ENCODE measurements at places on chromosomes 11 and 22.

GRCh38 chr11:134038897-134039470, 29.9 kb upstream of the JAM3 start:
- DNase-seq = no peak

- no peak for DNase-seq
Measured at GRCh38 chr11:67252831-67253239, 13.4 kb upstream of the GRK2 start.

DNA sequence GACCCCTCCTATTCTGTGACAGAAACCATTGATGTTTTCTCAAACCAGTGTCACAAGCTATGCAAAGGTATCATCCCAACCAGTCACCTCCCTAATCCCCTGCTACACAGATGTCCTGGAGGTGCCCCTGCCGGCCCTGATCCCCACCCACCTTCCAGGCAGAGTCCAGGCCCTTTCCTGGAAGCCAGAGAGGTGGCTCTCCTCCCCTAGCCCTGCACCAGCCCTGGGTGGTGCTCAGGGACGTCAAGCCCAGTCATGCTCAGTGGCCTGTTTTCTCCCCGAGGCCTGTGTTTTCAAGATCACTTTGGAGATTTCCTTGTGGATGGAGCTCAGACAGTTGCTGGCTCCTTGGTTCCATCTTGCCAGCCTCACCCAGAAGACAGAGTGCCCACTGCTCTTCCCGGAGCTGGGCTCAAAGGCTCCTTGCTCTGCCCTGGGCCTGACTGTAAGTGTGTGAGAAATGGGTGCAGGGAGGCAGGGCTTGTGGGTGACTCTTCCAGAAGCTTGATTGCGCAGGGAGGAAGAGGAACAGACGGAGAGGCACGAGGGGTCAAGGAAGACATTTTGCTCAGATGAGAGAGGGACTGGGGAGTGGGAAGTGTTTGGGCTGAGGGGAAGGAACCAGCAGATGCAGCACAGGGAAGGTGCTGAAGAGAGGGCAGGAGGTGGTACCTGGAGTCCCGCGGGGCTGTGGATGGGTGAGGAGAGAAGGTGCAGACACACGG, 11.3 kb downstream of the P2RY6 start:
- DNase-seq = no peak

DNA sequence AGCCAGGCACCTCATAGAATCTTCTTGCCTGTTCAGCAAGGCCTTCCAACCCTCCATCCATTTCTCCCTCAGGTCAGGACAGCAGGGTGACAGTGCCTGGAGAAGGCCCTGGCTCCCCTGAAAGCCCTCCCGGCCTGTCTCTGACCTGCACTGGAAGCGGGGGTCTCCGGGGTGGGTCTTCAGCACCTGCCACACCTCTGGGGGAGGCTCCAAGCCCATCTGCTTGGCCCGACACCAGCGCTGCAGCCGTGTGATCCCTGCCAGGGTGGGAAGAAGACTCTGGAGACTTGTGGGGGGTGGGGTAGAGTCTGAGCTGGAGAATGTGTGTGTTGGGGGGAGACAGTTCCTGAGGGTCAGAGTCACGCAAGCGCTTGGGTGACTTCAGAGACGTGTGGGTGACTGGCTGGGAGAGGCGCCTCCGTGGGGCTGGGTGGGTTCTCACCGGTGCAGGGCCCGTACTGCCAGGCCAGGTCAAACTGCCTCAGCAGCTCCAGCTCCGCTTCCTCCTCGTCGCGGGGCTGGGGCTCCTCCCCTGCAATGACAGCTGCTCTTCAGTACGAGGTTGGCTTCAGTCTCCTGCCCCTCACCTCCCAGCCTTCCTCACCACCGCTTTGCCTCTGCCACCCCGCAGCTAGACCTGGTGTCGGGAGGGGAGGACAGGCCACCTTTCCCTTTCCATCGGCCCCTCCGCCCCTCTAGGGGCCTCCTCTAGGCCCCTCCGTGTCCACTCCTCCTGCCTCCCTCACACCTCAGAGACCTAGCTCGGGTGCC, 615 bp downstream of the POLD4 start:
- DNase-seq = no peak

DNA sequence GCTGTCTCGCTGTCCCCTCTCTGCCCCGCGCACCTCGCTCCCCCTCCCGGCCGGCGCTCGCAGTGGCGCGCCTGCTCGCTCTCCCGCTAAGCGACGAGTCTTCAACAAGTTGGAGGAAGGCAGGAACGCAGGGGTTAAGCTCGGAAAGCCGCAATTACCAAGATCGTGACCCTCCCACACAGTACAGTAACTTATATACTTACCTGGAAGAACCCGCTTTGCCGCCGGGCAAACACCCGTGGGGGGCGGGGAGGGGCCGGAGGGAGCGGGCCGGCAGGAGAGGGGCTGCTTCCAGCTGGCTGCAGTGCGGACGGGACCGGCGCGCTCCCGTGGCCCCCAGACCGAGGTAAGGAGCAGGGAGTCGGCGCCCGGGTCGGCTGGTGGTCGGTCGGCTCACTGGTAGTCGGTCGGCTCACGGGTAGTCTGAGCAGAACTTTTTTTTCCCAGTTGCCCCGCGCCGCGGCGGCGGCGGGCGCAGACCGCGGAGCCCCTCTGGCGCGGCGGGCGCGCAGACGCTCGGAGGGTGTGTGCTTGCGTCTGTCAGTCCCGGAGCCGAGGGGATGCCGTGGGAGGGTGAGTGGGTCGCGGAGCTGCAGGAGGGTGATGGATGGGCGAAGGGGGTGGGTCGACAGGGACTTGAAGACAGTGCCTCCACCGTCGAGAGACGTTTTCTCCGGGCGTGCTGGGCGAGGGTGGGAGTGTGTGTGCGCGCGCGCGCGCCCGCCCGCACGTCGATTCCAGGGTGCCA, 101.2 kb upstream of the HSD17B12 start:
- DNase-seq = no peak

DNA sequence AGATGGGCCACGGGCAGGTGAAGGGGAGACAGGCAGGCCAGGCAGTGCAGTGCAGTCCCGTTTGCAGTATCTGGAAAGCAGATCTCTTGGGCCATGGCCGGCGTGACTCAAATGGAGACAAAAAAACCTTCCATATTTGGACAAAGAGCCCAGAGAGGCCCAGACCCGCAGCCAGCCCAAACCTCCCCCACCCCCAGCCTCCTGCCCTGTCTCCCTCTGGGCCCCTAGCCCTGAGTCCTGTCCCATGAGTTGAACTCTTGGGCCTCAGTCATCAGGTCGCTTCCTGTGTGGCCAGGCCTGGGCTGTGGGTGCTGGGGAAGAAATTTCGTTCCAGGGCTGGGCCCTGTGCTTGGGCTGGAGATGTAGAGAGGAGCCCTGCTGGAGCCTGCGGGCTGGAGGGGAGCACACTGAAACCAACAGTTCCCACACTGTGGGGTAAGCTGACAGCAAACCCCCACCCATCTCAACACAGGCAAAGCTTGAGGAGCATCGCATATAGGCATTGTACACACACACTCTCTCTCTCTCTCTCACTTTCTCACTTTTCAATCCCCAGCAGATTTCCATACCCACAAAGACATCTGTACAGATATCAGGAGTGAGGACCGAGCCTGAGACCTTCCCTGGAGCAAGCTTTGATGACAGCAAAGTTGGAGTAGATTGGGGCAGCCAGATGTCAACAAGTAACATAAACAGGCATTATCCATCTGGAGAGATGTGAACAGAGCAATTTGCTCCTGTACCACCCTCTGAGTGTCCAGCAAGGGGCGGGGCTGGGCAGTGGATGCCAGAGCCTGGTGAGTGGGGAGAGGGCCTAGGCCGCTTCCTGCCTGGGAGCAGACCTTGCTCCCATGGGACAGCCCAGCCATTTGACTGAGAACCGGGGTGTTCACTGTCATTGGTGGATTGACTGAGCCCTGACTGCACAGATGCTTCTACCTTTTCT, 17.2 kb downstream of the ARHGEF17 start:
- DNase-seq = no peak

DNA sequence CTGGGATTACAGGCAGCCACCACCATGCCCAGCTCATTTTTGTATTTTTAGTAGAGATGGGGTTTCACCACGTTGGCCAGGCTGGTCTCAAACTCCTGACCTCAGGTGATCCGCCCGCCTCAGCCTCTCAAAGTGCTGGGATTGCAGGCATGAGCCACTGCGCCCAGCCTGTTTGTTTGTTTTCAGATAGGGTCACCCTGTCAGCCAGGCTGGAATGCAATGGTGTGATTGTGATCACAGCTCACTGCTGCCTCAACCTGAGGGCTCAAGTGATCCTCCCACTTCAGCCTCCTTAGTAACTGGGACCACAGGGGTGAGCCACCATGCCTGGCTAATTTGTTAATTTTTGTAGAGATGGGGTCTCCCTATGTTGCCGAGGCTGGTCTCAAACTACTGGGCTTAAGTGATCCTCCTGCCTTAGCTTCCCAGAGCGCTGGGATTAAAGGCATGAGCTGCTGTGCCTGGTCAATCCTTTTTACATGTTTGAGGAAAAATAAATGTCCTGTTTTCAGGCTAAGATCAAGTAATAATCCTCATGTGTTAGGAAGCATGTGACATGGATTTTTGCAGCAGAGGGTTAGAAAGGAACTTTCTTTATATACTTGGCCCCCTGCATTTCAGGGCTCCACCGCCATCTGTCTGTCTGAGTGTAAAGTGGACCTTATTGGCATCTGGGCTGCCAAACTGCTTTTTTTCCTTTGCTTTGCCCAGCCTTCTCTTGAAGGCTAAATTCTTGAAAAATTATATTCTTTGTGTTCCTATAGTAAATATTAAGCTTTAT, 4.8 kb upstream of the SLC3A2 start:
- DNase-seq = no peak

- DNase-seq = no peak
Measured at GRCh38 chr11:37788141-37788877, 1190.3 kb upstream of the RAG2 start.

- DNase-seq = no peak
Measured at GRCh38 chr11:117877120-117877784, 794 bp upstream of the FXYD6 start.

DNA sequence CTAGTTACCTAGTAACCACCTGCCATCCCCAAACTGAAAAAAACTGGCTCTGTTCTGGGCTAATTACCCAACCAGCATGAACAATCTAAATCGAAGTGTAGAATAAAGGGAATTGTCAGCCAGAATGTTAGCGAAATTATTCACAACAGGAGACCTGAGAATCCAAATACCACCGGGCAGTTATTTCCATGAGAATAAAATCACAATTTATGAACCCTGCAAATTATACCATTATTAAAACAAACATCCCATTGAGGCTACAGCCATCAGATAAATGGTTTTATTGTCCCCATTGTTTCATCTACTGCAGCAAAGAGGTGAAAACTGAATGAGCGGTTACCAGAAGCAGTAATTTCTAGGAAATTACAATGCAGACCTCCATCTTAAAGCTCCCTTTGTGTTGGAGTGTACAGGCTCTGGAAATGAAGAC, 21.7 kb downstream of the FAM168A start:
- DNase-seq = no peak

DNA sequence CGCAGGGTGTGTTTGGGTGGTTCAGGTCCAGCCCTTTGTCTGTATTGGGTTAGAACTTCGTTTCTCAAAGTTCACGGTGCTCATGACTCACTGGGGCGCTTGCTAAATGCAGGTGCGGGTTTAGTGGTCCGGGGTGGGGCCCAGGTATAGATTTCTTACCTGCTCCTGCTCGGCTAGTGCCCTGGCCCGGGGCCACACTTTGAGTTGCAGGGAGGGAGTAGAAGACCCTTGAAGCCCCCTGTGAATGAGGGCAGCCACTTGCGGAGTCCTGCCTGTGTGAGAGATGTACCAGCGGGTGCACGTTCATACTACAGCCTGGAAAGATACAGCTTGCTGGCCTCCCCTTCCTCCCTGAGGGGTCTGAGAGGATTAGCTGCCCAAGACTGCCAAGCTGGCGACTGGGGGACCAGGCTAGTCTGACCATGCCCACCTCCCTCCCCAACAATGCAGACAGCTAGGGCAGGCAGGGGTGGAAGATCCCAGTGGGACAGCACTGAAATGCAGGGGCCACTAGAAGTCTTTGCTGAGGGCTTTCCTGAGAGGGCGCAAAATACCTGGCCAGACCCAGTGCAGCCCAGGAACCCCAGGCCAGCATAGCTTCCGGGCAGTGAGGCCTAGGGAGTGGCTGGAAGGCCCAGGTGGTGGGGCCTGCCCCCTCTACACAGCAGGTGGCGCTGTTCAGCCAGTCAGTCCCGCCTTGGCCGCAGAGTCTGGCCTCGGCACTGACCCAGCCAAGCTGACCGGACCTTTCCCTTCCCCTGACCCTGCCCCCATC, 5.1 kb upstream of the MYRF start:
- no peak for DNase-seq

All from iPS DF 19.7 (cell line).